ENCODE measurements at places on chromosomes 2 and 18. TPM values are rescaled to one million over a fixed set of nuclear protein-coding genes. Genes with fewer than 3 reads are reported as not detected.

- DNase-seq, result peak; percentile 40
Observed at GRCh38 chr2:241049739-241050623, 51.6 kb downstream of the SNED1 start.

GRCh38 chr18:55738483-55739114 lies 150.6 kb upstream of the TCF4 start:
- DNase-seq, result no peak

- no peak for DNase-seq
Observed at GRCh38 chr18:9762526-9762925, 54.4 kb downstream of the RAB31 start.

DNA sequence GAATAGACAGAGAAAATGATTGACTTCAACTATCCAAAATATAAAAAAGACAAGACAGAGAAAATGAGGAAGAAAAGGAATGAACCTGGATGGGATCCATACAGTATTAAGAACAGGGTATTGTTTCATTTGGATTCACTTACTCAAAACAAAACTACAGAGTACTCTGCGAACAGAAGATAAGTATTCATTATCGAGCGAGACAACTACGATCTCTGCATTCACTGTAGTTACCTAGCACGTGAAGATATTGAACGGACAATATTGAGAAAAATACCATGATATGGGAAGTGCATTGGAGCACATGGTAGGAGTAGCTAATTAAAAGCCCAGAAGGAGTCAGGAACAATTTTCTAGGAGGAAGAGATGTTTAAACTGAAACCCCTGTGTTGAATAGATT lies 1.0 kb upstream of the ORC2 start:
- DNase-seq, result no peak

DNA sequence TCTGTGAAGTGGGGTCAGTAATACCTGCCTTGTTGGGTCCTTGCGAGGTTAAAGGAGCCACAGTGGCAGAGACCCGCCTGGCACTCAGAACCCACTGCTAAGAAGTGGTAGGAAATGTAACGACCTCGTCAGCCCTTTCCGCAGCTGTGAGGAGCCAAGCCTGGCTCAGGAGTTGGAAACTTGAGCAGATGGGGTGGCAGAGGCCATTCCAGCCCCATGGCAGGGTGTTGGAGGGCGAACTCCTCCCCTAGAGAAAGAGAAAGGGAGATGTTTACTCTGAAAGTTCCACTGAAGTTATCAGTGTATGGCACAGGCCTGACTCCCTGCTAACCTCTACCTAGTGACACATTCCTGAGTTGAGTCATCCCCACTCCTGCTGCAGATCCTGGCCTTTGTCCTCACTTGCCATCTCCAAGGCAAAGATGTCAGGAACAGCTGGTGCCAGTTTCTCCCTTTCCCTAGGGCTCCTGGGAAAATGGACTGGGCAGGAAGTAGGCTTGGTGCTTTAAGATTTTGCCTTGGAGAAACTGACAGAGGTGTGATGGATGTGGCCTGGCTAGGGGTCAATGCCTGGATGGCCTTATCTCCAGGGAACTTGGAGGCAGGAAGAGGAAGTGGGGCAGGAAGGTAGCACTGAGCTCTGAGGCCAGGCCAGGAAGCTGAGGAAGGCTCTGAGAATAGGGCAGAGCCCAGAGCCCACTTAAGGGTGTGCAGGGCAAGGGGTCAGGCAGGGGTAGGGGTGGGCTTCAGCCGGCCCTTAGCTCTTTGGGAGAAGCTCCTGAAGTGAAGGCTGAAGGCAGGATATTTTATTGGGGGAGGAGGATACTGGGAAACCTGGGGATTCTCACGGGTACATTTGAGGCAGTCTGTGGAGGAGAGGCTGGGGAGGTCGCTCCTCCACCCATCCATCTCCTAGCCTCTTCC lies 888 bp downstream of the VAMP5 start:
- no peak for DNase-seq

DNA sequence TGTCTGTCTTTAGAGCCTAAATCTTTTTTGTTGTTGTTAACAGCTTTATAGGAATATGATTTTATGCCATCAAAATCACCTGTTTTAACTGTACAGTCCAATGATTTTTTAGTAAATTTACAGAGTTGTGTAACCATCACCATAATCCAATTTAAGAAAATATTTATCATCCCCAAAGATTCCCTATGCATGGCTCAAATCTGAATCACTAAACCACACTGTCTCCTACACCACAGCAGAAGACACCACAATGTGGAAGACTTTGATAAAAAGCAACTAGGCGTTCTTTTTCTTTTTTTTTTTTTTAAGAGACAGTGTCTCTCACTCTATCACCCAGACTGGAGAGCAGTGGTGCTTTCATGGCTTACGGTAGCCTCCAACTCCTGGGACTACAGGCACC lies 99.6 kb downstream of the TXNL1 start:
- DNase-seq, result no peak

GRCh38 chr2:86440631-86441391 lies at the start of gene KDM3A:
Gene KDM3A (plus strand): TSS chr2:86441371. CDS start chr2:86442048, 677 bp downstream.
- DNase-seq, result peak; percentile 100

DNA sequence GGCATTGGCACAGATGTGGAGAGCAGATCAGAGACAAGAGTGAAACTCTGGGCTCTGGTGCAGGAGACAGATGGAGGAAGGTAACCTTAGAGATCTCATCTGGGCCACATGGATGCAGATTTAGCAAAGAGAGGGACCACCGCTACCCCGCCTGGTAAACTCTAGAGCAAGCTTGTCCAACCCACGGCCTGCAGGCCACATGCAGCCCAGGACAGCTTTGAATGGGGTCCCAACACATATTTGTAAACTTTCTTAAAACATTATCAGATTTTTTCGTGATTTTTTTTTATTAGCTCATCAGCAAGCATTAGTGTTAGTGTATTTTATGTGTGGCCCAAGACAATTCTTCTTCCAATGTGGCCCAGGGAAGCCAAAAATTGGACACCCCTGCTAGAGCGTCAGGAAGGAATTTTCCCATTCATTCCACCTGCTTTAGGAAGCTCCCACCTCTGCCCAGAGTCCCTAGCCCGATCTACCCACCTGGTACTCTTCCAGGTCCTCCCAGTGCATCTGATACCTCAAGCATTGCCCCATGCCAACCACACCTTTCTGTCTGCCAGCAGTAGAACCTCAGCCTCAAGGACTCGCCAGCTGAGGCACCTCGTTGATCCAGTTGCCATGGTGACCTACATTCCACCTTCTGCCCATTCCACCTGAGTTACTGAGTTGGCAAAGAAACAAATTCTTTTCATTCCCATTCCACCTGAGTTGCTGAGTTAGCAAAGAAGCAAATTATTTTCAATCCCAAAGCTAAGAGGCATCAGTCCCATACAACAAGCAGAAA lies at the start of gene CIB4:
Gene CIB4 (minus strand): TSS at position 586 of the 784 bp plus-strand sequence. CDS start 52 bp downstream, at position 534.
- DNase-seq, result no peak

DNA sequence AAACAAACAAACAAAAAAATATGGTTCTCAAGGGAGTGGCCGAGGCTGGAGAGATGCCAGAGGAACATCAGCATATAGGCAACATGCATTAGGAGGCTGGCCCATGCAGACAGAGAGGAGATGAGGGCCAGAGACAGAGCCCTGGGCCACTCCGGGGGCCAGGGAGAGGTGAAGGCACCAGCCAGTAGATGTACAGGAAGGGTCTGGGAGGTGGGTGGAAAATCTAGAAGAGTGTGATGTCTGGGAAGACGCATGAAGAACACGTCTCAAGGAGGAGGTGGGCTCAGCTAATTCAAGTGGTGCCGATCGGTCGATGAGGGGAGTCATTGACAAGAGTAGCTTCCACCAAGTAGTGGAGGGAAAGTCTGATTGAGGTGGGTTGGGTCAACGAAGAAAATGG lies 79.9 kb downstream of the ZCCHC2 start:
- DNase-seq, result no peak

GRCh38 chr2:85468096-85468703 lies 49.7 kb downstream of the SH2D6 start:
- no peak for DNase-seq

IL1RN gene
- 0.18 TPM for polyA plus RNA-seq

UGT1A3 gene
- not detected for polyA plus RNA-seq

TMEM182 gene
- polyA plus RNA-seq, result 142 TPM

LRP1B gene
- 1.2 TPM for polyA plus RNA-seq

TTC39C gene
- 2.9 TPM for polyA plus RNA-seq
